Foreskin keratinocyte (primary cell): ENCODE measurements at places on chromosomes 2 and 18.
A peak's percentile ranks its signal among the peaks of the same experiment; 100 is the strongest.

DNA sequence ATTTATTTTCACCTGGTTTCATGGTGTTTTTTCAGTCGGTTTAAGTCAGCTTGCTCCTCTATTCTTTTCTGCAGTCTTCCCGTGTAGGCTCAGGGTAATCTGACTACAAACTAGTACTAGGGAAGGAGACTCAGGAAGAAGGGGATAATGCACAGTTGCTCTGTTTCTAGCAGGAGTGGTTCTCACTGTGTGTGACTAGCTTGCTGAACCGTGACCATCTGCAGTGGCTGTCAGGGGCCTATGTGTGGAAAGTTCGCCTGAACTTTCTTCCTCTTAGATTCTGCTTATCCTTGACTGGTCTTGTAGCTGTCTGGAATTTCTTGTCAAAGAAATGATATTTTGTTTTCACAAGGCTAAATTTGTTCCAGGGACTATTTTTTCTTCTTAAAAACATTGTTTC, 46.3 kb upstream of the AQP4 start:
- DNase-seq, result no peak

DNA sequence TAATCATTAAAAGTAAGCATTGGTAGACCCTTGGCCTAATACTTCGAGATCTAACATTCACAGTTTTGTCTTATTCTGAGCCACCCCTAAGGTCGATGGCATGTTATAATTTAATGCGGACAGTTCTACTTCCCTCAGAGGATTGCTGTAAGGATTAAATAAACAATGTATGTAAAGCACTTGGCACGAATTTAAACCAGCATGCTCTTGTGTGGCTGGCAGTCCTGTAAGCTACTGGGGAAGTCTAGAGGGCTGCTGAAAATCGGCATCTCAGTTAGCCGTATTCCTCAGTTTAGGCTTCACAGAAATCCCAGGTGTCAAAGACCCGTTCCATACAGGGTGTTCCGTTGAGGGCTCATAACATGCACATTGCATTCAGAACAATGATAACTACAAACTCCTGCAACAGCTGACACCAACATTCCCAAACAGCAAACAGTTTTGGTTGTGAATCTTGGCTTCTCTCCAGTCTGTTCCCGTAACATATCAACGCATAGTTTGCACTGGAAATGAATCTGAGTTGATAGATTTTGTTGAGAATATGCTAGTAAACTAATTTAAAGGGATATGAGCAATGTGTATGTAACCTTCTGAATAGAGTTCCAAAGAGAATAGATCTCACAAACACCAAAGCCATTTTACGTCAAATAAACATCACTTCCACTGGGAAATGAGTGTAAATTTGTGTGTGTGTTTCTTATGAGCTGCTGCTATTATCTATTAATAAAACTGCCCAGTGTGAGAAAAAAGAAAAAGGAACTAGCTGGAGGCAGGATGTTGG, 52.2 kb upstream of the ACKR3 start:
- no peak for DNase-seq

DNA sequence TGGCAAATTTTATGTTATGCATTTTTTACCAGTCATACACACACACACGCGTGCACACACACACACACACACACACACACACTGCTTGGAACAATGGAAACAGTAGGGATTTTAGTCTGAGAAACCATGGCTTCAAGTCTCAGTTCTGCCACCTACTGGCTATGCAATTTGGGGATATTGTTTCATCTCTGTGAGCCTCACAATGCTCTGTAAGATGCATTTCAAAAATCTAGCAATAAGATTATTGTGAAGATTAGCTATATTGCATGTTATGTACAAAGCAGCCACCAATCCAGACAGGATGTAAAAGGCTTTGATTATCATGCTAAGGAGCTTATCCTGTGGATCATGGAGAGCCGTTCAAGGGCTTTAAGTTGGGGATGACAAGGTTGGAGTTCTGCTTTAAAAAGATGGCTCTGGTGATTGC, 401.4 kb downstream of the NBAS start:
- peak; percentile 61 for DNase-seq

GRCh38 chr2:240933048-240933965, 27.2 kb downstream of the CROCC2 start:
- no peak for DNase-seq

- DNase-seq, result no peak
Measured at GRCh38 chr2:48790407-48791170, 35.1 kb upstream of the LHCGR start.

GRCh38 chr18:61203151-61203550, 130.1 kb upstream of the CDH20 start:
- peak; percentile 2 for DNase-seq

- no peak for DNase-seq
Measured at GRCh38 chr18:8424481-8424880, 184.8 kb upstream of the RAB12 start.

GRCh38 chr2:170554278-170554955, 160.7 kb upstream of the SP5 start:
- DNase-seq, result peak; percentile 67

- DNase-seq, result no peak
Measured at GRCh38 chr2:40103590-40103989, 324.5 kb upstream of the THUMPD2 start.

DNA sequence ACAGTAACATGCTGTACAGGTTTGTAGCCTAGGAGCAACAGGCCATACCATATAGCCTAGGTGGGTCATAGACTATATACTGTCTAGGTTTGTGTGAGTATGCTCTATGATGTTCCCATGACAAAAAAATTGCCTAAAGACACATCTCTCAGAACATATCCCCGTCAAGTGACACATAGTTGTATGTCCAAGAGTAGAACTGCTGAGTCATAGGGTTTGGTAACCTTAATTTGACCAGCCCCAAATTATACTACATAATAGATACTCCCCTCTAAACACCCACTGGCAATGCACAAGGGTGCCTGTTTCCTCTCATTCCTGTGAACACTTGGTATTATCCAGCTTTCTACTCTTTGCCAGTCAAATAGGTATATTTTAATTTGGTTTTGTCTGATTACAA, 161.6 kb downstream of the LCLAT1 start:
- DNase-seq, result no peak

- DNase-seq, result no peak
Measured at GRCh38 chr2:67039517-67040103, 357.5 kb upstream of the ETAA1 start.

DNA sequence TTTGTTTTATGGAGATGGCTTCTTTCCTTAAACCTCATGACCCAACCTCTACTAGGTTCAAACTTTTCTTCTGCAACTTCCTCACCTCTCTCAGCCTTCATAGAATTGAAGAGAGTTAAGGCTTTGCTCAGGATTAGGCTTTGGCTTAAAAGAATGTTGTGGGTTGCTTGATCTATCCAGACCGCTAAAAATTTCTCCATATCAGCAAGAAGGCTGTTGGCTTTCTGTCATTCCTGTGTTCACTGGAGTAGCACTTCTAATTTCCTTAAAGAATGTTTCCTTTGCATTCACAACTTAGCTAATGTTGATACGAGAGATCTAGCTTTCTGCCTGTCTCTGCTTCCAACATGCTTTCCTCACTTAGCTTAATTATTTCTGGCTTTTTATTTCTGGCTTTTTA, 58.1 kb upstream of the KYNU start:
- no peak for DNase-seq

DNA sequence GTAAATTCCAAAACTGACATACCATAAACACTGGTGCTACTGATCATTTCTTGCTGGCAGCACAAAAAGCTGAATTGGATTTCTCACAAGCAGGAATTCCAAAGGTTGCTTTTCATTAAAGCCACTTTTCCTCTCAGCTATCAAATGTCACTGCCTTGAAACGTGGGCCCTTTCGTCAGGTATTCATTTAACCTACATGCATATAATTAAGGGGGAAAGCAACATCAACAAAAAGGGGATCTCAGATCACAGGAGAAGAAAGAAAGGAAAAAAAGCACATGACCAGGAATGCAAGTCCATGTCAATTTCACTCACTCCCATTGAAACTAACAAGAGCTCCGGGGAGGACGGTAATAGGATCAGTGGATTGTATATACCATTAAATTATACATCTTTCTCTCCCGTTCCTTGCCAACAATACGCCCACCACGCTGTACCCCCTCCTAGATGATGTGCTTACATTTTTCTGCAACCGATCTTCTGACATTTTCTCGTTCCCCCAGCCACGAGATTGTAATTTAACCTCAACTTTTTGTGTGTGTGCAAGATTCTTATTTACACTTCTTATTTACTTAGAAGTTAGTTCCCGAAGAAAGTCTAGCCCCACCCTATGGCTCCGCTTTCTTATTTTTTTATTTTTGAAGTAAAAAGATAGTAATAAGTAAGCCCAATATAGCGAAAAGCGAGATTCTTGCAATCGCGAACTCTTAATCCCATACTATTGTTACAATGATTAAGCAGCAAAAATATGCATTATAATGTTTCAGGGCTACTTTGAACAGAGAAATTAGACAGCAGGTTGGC, 725 bp downstream of the FIGN start:
- DNase-seq, result peak; percentile 46

DNA sequence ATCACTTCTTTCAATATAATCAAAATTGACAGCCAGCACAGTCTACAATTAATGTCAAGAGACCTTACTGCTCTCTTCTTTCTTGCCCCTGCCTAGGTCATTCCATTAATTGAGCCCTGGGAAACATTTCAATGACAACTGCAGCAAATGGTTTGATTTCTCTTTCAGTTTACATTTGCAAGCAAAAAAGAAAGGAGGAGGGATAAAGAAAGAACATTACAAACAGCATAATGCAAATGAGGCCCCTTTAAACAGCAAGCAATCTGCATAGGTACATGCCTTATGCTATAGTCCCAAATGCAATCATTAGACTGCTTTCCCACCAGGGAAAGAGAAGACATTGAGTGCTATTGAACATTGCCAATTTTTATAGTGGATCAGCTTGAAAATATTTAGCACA, 655.0 kb upstream of the CDH2 start:
- no peak for DNase-seq

DNA sequence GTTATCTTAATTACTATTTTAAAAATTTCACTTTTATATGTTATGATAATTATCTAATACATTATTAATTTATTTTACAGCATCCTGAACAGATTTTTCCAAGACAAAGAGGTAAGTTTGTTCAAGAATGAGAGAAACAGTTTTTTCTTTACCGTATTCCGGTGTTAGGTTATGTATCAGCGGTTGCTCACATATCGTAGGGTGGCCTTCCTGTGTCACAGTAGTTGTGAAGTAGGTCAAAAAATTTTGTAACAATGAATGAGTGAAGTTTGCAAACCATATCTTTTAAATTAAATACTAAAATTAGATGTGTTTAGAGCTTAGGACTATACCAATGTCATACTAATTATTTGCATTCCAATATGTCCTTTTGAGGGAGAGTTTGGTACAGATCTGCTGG, 33.5 kb downstream of the MRPS9 start:
- no peak for DNase-seq

DNA sequence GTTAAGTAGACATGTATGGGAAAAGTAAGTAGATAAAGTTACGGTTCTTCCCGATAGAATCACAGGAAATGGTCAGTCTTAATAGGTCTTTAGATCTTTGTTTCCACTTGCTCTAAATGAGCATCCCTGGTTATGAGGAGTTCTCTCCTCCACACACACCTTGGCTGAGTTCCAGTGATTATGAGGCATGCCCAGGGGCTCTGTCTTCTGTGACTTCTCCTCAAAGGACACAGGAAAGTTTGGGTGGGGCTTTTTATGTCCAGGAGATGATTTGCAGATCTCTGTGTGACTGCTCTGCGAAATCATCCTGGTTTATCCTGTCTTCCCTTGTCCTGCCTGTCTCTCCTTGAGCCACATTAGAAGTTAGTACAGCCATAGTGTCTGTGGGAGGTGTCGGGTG, 83.9 kb upstream of the EML6 start:
- DNase-seq, result peak; percentile 54

DNA sequence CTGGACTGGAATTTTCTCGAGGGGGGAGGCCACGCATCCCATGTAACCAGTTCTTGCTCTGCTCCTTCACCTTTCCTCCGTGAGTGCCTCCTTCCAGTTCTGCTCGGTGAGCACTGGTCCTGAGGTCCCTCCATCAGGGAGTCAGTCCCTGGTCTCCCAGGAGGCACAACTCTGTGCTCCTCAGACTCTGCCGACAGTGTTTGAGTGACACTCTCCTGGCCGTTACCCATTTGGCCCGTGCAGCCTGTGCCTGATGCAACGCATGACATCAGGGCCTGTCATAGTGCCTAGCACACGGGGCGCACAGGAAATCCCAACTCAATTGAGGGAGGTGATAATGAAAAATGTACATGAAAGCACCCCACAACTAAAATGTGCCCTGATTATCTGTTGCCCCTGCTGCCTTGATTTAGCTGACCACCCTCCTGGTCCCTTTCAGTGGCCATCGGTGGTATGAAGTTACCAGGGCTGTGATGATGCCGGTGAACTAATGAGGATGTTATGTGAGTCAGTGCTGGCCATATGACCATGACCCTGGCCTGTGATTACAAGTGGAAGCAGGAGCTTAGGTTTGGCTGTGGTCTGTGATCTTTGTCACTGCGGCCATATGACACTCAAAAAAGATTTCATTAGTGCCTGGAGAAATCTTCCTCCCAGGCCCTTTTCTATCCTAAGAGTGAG, 144.6 kb downstream of the TDRD15 start:
- no peak for DNase-seq

DNA sequence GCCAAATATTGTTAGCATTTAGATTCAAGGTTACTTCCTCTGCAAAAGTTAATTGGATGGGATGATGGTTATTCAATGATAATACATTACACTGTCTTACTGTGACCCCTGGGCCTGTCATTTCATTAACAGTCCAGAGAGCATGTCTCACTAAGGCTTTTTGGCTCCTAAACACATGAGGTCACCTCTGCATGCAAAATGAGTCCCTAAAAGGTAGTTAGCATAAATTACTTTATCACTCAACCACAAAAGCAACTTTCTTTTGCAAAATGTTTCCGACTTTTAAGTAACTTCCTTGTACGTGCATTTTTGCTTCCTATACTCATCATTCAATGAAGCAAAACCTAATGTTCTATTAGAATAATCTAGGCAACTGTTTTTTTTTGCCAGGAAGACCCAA, 16.8 kb upstream of the AGFG1 start:
- no peak for DNase-seq

DNA sequence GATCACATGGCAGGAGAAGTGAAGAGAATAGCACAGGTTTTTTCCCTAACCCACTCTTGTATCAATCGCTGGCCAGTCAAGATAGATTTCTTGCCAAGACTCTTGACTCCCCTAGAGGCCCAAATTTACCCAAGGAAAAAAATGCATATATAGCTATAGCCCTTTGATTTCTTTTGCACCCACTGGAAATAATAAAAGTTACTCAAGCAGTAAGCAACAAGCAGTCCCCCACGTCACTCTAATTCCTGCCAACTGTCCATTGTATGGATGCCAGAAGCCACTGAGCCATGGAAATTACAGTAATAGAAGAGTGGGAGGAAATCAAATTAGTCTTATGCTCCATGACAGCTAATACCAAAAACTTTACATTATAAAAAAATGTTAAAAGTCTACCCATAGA, 125.3 kb upstream of the SLC39A10 start:
- DNase-seq, result no peak

GRCh38 chr2:72515696-72516095, 310.1 kb downstream of the EXOC6B start:
- DNase-seq, result peak; percentile 1

DNA sequence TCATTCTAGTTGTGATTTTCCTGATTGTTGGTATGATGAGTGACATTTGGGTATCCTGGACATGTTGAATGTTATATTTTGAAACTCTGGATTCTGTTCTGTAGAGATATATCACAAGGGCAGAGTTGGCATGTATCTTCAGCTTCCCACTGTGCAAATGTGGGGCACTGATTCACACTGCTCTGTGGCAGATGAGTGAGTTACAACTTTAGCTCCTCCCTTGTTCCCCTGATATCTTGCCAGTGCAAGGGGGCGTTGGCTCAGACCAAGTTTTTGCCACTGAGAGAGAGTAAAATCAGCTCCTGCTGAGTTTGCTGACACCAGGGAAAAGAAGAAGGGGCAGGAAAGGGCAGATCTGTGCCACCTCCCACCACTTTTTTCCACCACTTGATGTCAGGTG, 199.6 kb upstream of the MMADHC start:
- no peak for DNase-seq
